ENCODE measurements at places on chromosomes 5 and 9.

GRCh38 chr5:124207118-124207517 is 539.3 kb downstream of the ZNF608 start:
- DNase-seq = no peak

DNA sequence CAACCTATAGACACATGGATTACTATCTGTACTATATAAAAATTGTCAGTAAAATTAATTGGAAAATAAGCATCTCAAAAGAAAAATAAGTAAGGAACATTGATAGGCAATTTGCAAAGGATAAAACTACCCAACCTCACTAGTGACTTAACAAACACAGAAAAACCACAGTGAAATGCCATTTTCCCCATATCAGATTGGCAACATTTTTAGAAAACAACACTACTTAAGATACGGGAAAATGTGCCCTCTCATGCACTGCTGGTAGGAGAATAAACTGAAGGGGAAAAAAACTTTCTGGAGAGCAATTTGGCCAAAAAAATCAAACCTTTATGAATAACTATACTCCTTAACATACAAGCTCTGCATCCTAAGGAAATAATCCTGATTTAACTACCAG is 254.0 kb downstream of the DEPDC1B start:
- DNase-seq = no peak

DNA sequence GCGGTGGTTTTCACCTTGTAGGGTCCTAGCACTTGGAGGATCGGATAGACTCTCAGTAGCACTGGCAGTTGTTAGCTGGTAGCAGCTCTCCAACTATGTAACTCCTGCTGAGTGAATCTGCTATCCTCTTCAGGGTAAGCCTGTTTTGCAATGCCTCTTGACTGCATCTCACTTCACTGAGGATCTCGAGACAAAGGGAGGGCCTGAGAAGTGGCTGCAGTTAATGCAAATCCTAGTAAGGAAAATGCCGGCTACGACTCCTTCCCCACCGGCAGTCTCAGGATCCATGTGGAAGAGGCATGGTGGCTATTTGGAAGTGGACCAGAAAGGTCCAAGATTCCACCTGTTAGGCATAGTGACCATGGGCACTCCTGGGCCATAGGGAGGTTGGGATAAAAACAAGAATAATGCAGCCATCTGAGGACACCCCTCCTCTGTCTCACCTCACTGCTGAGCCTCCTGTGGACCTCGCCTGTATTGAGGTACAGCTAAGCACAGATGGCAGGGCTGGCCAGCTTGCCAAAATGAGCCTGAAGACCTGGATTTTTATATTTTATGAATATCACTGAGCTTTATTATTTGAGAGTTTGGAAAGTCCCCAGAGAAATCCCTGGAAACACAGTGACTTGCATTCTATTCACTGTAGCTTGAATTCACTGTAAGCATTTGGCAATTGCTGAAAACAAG is 146.0 kb downstream of the LIFR start:
- DNase-seq = no peak

GRCh38 chr5:128637031-128637430 is 99.0 kb upstream of the FBN2 start:
- DNase-seq = no peak

GRCh38 chr9:122107291-122107805 is 14.2 kb upstream of the TTLL11 start:
- no peak for DNase-seq

DNA sequence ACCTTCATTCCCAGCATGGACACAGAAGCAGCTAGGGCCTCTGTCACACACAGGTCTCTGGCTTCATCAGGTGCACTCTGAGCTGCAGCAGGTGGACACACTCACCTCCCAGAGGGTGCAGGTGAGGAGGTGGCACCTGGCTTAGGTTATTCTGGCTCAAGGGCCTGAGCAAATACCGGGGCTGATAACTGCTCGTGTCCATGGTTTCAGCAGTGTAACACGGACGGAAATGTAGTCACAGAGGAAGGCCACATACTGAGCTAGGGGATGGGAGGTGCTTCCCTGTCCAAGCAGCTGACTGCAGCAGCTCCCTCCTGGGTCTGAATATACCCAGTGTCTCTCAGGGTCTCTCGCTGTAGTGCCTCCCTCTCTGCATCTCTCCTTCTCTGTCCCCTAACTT is 5.7 kb downstream of the PHF2 start:
- no peak for DNase-seq

DNA sequence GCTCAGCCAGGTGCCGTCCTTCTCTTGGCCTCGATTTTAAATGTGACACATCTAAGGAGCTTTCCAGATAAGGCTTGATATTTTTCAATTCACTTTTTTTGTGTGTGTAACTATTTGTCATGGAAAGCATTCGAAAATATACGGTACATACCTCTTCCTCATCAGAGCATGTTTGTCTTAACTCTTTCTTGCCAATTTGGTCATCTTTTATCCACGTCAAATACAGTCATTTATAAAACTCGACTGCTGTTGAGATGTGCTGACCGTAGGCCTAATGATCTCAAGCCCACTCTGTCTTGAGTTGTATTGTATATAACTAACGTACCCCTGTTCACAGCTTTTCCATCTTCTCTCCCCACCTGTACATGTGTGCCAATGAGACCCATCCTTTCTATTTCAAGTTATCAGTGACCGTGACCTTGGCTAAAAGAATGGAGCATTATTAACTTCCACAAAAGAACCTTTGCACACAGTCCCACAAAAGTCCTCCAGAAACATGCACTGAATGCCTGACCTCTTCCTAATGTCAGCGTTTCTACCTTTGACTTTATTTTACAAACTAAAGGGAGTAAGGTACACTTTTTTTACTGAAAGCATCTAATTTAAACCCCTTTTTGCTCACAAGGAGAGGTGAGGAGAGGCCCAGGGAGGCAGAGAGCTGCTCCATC is 61.6 kb downstream of the IPPK start:
- DNase-seq = no peak

DNA sequence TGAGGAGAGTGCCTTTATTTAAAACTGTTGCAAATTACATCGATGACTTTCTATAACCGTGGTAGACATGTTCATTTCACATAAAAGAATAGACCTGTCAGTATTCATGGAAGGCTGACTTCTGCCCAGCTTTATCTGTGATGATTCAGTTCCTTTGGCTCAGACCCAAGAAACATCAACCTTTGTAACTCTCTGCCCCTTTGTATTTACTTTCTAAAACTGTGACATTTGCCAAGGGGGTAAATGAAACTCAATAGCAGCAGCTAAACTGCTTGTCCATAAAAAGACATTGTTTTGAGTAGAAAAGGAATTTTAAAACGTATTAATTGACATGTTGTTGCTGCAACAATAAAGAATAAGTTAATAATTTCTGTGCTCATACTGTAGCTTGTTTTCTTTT is 137.8 kb upstream of the ANKH start:
- DNase-seq = no peak

GRCh38 chr5:180592176-180592575 is 877 bp upstream of the SCGB3A1 start:
- DNase-seq = no peak

- no peak for DNase-seq
Measured at GRCh38 chr5:31173614-31174013, 19.9 kb upstream of the CDH6 start.

- no peak for DNase-seq
Measured at GRCh38 chr5:146731909-146732659, 146.5 kb downstream of the PPP2R2B start.

GRCh38 chr9:95273369-95274022 is 44.0 kb downstream of the FANCC start:
- no peak for DNase-seq

GRCh38 chr9:36118706-36119105 is 17.8 kb upstream of the GLIPR2 start:
- DNase-seq = no peak

DNA sequence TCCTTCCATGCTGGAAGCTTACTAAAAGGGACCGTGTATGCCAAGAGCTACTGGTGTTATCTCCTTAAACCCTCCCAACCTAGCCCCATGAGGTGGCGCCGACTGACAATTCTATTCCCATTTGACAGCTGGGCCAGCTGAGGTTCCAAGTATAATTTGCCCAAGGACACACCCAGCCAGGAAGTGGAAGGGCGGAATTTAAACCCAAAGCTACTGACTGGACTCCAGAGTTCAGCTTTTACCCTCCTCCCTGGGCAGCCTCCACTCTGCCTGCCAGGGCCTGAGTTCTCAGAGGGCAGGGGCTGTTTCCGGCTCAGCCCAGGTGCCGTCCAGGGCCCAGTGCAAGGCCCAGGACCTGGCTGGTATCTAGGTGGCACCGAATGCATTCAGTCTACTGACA is 71.8 kb downstream of the C9orf50 start:
- DNase-seq = no peak

DNA sequence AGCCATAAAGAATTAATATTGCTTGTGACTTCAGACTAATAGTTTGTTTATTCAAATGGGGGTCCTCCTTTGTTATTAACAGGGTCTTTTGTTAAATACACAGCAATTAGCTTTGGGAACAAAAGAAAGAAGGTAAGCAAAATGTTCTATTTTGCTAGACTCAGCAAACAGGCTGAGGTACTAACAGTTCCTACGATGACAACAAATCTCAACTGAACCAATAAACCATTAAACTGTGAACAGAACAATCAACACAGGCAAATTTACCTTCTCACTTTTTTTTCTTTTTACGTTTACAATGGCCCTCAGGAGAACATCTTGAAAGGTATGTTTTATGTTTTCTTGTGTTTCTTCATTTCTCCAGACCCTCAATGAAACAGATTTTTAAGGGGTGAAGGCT is 207.2 kb downstream of the NFIB start:
- DNase-seq = no peak

- DNase-seq = no peak
Measured at GRCh38 chr9:130008538-130008937, 34.5 kb downstream of the FNBP1 start.

DNA sequence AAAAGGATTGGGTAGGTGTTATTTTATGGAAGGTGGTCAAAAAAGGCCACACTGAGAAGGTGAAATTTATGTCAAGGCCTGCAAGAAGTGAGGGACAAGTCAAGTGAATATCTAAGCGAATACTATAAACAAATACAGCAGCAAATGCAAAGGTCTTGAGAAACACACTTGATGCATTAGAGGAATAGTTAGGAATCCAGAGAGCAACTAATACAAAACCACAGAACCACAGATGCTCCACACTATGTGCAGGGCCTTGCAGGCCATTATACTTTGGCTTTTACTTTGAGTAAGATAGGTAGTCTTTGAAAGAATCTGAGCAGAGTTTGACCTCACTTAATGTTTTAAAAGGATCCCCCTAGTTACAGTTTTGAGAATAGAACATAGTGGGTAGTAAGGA is 4.6 kb downstream of the ZNF622 start:
- no peak for DNase-seq

- no peak for DNase-seq
Measured at GRCh38 chr5:59709846-59710245, 183.7 kb downstream of the PDE4D start.

DNA sequence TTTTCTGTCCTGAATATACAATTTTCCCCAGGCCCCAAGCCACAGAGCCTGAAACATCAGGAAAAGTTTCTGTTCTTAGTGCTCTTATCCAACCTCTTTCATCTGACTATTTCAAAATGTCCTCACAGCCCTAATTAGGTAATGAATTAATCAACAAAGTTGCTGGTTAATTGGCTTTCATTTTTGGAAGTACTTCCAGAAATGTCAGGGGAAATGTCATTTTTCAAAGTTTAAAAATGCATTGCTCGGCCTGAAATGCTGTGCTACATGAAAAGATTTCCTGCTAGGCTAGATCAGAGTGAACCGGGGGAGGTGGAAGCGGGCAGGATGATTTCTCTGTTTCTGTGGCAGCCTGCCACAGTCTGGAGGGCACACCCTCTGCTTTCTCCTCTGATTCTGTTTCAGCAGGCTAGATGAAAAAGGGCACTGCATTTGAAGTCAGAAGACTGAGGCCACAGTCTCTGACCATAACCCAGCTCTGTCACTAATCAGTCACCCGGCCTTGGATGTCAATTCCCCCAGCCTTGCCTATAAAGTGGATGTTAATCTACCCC is 55.9 kb upstream of the BARX1 start:
- DNase-seq = no peak

DNA sequence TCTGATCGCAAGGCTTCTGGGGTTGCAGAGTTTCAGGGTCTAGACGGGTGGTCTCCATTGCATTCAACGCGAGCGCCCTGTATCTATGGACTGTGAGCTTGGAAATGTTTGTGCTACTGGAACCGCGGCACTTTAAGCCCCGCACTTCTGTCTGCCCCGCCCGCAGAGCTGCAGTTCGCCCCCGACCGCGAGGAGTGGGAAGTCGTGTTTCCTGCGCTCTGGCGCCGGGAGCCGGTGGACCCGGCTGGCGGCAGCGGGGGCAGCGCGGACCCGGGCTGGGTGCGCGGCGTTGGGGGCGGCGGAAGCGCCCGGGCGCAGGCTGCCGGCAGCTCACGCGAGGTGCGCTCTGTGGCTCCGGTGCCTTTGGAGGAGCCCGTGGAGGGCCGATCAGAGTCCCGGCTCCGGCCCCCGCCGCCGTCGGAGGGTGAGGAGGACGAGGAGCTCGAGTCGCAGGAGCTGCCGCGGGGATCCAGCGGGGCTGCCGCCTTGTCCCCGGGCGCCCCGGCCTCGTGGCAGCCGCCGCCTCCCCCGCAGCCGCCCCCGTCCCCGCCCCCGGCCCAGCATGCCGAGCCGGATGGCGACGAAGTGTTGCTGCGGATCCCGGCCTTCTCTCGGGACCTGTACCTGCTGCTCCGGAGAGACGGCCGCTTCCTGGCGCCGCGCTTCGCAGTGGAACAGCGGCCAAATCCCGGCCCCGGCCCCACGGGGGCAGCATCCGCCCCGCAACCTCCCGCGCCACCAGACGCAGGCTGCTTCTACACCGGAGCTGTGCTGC is 1.0 kb downstream of the ADAMTS19 start:
- DNase-seq = peak; percentile 61
